Activated naive CD4-positive, alpha-beta T cell treated with anti-CD3 and anti-CD28 coated beads, Interleukin-2, amount 50 U/mL, for 72 hours (primary cell): ENCODE measurements at places on chromosomes 1 and 21.

- no peak for DNase-seq
Measured at GRCh38 chr1:95888941-95889390, 655.0 kb downstream of the RWDD3 start.

DNA sequence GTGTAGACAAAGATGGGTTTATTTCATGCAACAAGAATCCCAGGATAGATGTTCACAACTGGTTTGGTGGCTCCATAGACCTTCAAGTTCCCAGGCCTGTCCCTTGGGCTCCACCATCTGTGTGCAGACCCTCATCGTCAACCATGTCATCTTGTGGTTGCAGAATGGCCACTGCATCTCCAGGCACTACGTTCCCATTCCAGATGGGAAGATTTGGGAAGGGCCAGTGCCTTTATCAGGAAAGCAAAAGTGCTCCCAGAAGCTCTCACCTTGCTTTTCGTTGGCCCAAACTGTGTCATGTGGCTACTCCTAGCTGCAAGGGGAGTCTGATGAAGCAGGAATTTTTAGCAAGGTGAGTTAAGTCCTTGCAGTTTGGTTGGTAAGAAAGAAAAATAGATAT lies 12.8 kb downstream of the TMCC2 start:
- DNase-seq: peak; percentile 13

- DNase-seq: no peak
Measured at GRCh38 chr21:38830671-38831525, 25.2 kb downstream of the ETS2 start.

DNA sequence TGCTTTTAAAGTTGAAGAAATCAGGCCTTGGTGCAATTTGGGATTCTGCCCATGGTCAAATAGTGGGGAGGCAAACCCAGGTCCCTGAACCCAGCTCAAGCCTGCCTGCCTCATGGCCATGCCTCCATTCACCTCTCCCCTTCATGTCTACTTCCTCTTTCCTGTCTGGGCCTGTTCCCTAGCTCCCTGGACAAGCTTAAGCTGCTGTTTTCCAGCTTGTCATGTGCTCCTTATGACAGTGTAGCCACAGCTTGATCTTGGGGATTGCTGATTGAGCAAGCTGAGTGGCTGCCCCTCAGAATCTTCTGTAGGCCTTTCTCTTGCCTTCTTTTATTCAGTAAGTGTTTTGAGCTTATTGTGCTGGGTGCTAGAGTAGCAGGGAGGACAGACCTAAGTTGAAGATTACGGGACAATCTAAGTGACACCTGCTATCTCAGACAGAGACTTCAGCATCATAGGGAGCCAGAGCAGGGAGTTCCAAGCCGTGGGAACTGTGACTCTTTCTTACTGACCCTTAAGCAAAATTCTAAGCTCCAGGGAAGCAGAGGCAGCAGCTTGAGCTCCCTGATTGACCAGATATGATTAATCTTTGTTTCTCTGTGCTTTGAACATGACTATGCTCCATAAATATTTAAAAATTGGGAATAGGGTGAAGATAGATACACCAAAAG lies 520 bp upstream of the MR1 start:
- DNase-seq: peak; percentile 36

DNA sequence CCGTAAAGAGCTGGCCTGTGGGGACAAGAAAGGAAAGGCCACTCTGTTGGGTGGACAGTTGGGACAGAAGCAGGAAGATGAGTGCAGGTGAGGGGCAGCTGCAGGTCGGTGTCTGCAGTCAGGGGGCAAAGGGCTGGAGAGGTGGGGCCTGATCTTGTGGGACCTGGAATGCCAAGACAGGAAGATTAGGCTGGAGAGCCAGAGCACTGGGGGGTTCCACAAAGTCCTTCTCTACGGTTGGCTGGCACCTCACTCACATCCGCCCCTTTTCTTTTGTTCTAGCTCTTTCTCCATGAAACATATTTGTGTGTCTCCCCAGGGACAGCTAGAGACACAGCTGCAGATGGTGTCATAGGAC lies 404.1 kb downstream of the PTPRU start:
- DNase-seq: no peak

GRCh38 chr1:99737016-99737415 lies 29.4 kb downstream of the FRRS1 start:
- DNase-seq: no peak

- DNase-seq: no peak
Measured at GRCh38 chr1:209168204-209168603, 415.3 kb upstream of the CAMK1G start.

- DNase-seq: no peak
Measured at GRCh38 chr1:151065089-151065645, 5.0 kb downstream of the MLLT11 start.
